ENCODE measurements at places on chromosomes 2 and 18.

DNA sequence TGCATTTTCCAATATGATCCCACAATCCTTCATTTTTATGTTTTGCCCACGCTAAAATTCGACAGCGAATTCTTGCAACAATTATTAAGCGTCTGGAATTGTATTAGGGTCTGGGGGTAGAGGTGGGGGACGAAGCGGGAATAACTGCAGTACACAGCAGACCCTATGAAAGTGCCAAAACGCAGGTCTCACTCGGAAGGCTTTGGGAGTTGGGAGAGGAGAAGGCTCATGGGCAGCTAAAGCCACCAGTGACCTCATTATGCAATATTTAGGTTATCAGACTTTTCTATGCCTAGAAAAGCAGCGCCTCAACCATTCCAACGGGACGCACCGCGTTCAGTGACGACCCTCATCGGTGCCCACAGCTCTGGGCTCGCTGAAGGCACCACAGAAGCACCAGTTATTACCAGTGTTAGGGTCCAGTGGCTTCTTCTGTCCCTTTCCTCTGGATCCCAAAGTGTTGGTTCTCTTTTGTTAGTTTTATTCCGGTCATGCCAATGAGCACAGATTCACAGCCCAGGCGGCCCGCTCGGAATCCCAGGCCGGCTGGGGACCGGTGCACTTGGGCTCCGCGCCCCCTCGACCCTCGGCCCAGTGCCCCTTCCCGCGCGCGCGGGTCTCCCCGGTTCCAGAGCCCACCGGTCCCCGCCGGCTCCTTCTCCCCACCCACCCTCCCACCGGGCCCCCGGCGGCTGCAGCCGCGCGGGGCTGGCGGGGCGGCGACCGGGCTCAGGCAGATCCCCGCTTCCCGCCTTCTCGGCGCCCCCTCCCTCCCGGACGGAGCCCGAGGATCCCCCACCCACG lies 737 bp upstream of the MAPK4 start:
- DNase-seq: no peak

- no peak for DNase-seq
These were observed 8.5 kb upstream of the STK39 start for GRCh38 chr2:168255866-168256265.

- DNase-seq: no peak
These were observed 153.6 kb downstream of the TDRD15 start for GRCh38 chr2:21277068-21278056.

- DNase-seq: no peak
These were observed 1.1 kb downstream of the TFCP2L1 start for GRCh38 chr2:121283670-121284462.

DNA sequence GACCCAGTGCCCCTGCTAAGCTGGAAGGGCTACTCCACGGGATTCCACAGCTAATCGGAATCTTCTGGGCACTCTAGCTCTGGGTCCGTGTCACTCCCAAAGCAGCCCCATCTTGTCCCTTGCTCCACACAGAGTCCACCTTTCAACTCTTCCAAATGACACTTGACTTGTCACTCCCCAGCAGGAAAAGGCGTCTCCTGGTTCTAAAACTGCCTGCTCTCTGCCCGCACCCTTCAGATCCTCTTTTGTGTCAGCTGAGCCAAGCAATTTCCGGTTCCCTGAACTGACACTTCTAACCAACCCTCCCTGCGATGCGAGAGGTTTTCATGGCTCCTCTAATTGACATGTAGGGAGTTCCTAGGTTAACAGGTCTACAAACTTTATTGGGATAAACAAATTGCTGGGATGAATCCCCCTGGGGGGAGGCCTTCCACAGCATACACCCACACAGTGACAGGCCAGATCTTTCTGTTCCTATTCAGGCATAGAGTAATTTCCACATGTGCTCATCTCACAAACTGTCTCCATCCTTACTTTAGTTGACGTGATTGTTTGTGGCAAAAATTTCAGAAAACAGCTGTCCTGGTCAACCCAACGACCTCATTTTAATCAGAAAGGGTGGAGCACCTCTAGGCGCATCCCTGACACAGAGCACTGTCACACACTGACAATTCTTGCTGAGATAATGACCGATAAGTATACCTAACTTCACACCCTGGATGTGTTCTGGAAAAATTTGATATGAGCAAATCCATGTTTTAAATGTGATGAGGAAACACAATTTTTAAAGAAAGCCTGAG lies 104.9 kb downstream of the RBMS1 start:
- DNase-seq: no peak

DNA sequence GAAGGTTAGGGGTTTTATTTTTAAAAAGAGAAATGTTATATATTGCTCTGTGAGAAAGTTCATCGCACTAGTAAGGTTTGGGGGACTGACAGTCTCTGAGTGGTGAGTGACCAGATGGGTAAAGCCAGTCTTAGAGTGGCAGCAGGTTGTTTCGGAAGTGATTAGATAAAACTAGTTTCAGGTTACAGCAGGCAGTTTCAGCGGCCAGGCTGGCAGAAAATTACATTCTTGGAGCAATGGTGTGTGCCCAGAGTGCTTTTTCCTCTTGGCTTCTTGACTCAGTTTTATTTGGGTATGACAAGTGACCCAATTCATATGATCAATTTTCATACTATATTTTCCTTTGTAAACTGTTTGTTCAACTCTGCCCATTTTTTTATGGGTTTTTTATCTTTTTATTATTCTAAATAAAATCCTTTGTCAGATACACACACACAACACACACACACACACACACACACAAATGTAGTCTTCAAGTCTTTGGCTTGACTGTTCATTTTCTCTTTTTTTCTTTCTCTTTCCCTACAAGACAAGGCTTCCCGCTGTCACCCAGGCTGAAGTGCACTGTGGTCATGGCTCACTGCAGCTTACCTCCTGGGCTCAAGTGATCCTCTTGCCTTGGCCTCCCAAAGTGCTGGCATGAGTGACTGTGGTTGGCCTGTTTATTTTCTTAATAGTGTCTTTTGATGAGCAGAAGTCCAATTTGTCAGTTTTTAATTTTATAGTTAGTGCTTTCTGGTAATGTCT lies 30.9 kb downstream of the RALBP1 start:
- no peak for DNase-seq

GRCh38 chr2:121005453-121005852 lies 269.8 kb downstream of the GLI2 start:
- DNase-seq: no peak
